Tongue (tissue), 3 donors: ENCODE measurements at places on chromosomes 13 and 19. TPM values are rescaled to one million over a fixed set of nuclear protein-coding genes. Genes with fewer than 3 reads are reported as not detected.

ZNF497 gene
- 4.9 TPM for total RNA-seq

PSG7 gene
- total RNA-seq = not detected

CLIP3 gene
- 5.7 TPM for total RNA-seq

CD37 gene
- 2.3 TPM for total RNA-seq

CCDC61 gene
- total RNA-seq = 13.7 TPM

WDR87 gene
- total RNA-seq = not detected

ICAM4 gene
- 0.62 TPM for total RNA-seq

ANKRD27 gene
- 19.6 TPM for total RNA-seq

EFNB2 gene
- 33.1 TPM for total RNA-seq

IRGQ gene
- total RNA-seq = 26.0 TPM

LRRC4B gene
- 13.0 TPM for total RNA-seq

NLRP4 gene
- not detected for total RNA-seq

RFPL4AL1 gene
- total RNA-seq = not detected

ZNF541 gene
- total RNA-seq = 0.10 TPM
